ENCODE measurements at places on chromosomes 7 and 10. TPM values are rescaled to one million over a fixed set of nuclear protein-coding genes. Genes with fewer than 3 reads are reported as not detected.

NEUROD6 gene
- total RNA-seq: not detected

EGFR gene
- total RNA-seq: 234 TPM

PNLIPRP3 gene
- 60.8 TPM for total RNA-seq

SEMA3D gene
- total RNA-seq: 2.7 TPM

GIMAP4 gene
- 5.7 TPM for total RNA-seq

OR2A12 gene
- not detected for total RNA-seq

POLR2J3 gene
- total RNA-seq: 5.8 TPM

HUS1 gene
- total RNA-seq: 42.2 TPM

TMEM270 gene
- total RNA-seq: not detected

ACTL6B gene
- not detected for total RNA-seq

UPK3B gene
- total RNA-seq: 2.4 TPM

PNPLA8 gene
- 25.6 TPM for total RNA-seq

PSPH gene
- total RNA-seq: 8.5 TPM

SCD gene
- 35.6 TPM for total RNA-seq

PEX1 gene
- total RNA-seq: 19.4 TPM

EBLN1 gene
- total RNA-seq: not detected

ATP6V1F gene
- total RNA-seq: 71.3 TPM

ATG9B gene
- total RNA-seq: 125 TPM

POLR2J2 gene
- 1.4 TPM for total RNA-seq

CYP26C1 gene
- not detected for total RNA-seq

HKDC1 gene
- total RNA-seq: 0.04 TPM

CD36 gene
- total RNA-seq: 75.4 TPM

GLCCI1 gene
- total RNA-seq: 20.4 TPM

TMEM176B gene
- total RNA-seq: 7.5 TPM

GPR26 gene
- not detected for total RNA-seq

GHRHR gene
- total RNA-seq: not detected

SORCS1 gene
- 2.4 TPM for total RNA-seq

KRIT1 gene
- total RNA-seq: 59.3 TPM

WIPF3 gene
- total RNA-seq: 0.72 TPM

ITPRID1 gene
- 16.7 TPM for total RNA-seq

SLC26A5 gene
- 2.5 TPM for total RNA-seq

UPK3BL2 gene
- 5.0 TPM for total RNA-seq

SLC26A3 gene
- total RNA-seq: not detected

PDE6C gene
- total RNA-seq: not detected

GRM3 gene
- total RNA-seq: not detected

FAM25A gene
- total RNA-seq: 717 TPM

CYP3A4 gene
- 3.8 TPM for total RNA-seq

TMEM26 gene
- not detected for total RNA-seq

SLC18A2 gene
- 4.9 TPM for total RNA-seq

CALY gene
- not detected for total RNA-seq

BAIAP2L1 gene
- total RNA-seq: 28.9 TPM

CACNA2D1 gene
- 12.8 TPM for total RNA-seq

OR2A42 gene
- not detected for total RNA-seq

TMEM273 gene
- total RNA-seq: 12.2 TPM

NUPR2 gene
- total RNA-seq: 2.0 TPM

CPA4 gene
- total RNA-seq: 66.4 TPM

NDUFB2 gene
- 213 TPM for total RNA-seq

KLF14 gene
- not detected for total RNA-seq

BMPR1A gene
- 18.6 TPM for total RNA-seq

Data from lower leg skin (tissue), 4 donors.